ENCODE measurements at places on chromosomes 4 and X. TPM values are rescaled to one million over a fixed set of nuclear protein-coding genes. Genes with fewer than 3 reads are reported as not detected.

- DNase-seq, result no peak
These were observed 104.3 kb upstream of the UGT8 start for GRCh38 chr4:114494246-114494803.

DNA sequence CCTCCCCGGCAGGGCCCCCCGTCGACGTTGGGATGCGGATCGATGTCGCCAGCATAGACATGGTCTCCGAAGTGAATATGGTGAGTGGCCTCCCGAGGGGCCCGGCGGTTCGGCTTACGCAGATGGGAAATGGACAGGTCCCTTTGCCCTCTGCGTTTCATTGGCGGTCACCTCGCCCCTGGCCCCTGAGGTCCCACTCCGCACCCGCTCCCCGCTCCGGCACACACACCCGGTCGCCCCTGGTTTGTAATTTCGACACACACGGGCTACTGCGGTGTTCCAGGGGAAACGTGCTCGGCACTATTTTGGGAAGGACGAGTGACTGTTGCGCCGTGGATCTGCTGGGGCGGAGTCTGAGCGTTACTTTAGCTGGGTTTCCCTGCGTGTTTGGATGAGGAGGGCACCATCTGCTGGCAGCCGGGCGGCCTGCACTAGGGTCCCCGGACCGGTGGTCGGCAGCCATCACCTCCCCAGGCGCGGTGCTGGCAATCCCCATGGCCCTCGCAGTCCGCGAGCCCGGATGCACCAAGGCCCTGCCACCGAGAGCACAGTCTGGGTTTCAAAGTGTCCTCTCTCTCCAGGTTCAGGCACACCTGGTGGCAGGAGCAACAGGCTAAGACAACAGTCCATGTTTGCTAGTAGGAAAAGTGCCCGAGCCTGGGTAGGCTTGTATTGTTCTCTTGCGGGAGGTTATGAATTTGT is 1.2 kb downstream of the GABRB1 start:
- no peak for DNase-seq

GRCh38 chr4:165724786-165725185 is 148.3 kb upstream of the TLL1 start:
- DNase-seq, result no peak

Gene XAGE2
- total RNA-seq, result not detected

Measured in thymus (tissue), 14 donors.